Mucosa of descending colon (tissue), 3 donors: ENCODE measurements at places on chromosomes 6 and 20.

DNA sequence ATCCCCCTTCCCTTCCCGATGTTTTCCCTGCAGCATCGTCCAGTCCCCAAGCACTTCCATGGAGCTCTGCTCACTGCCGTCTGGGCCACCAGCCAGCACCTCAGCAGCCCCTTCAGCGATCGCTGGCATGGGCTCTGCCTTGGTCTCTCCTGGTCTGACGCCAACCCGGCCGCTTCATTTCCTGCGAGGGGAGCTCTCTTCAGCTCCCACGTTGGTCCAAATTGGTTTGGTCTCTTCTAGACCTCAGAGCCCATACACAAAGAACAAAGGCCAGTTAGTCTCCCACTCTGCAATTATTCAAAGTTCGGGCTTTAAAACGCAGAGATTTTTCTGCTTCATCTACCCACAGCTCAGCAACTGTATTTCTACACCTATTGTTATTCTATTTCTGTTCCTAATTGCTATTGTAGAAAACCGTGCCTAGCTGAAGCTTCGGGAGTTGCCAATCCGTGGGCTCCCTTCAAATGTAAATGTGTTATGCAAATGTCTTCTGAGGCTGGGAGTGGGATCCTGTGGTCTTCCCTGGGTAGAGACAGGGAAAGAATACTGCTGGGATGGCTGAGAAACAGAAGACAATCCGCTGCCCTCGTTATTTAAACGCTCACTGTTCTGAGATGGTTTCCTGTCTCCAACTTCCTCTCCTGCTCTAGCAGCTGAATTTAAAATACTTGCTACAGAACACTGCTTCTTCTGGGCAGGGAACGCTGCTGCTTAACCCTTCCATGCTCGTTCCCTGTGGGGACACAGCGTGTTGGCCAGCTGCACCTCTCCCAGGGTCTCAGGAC, 154.2 kb upstream of the QKI start:
- DNase-seq, result no peak

- no peak for DNase-seq
These were observed 33.7 kb upstream of the SUMO4 start for GRCh38 chr6:149366267-149366921.

GRCh38 chr6:133223452-133224029, 17.6 kb upstream of the EYA4 start:
- no peak for DNase-seq

DNA sequence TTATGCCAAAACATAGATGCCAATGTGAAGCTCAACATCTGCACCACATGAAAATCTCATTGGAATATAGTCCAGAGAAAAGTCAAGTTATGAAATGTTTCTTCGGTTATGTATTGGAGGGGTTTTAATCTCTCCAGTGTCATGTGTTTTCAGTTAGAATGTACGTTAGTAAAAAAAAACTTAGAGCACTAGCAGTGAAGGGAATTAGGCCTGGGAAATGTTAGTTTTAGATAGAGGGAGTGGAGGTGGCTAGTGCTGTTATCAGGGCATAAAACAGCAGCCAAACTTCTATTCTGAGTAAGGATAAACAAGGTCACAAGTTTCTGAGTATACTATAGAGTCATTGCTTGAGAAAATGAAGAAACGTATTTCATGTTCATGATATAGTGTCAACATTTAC, 42.9 kb downstream of the HDGFL1 start:
- no peak for DNase-seq

DNA sequence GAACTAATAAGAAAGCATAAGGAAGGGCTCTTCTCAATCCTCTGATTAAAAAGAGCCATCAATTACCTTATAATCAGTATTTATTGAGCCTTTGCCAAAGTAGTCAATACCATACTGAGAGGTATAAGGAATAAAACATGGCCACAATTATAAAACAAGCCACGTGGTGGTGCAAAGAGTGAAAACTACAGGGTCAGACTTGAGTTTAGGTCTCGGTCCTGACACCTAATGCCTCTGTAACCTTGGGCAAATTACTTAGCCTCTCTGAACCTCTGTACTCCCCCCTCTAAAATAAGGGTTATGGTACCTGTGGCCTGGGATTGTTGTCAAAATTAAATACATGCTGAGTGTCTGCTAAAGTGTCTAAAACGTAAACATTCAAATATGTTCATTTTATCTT, 11.8 kb downstream of the TRIM10 start:
- DNase-seq, result no peak

GRCh38 chr6:11650711-11651110, 113.2 kb downstream of the TMEM170B start:
- DNase-seq, result no peak

GRCh38 chr6:44002067-44002592, 125.1 kb downstream of the MRPL14 start:
- no peak for DNase-seq

DNA sequence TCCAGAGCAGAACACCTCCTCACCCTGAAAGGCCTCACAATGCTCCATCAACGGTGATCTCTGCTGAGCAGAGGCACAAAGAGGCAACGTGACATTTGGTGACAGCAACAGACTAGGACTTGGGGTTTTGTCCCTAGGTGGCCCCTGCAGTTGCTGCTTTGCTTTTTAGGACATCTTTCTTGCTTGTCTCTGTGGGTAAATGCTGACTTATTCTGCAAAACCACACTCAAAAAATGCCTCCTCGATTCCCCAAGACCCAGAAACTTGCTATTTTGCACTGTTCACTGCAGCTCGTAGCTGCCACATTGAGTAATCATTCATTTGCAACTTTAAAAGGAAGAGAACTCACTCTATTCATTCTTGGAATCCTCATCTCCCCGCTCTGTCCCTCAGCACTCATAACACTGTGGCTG, 209.9 kb downstream of the LY86 start:
- no peak for DNase-seq
